T-helper 22 cell (primary cell): ENCODE measurements at places on chromosomes 2 and 18.

- no peak for DNase-seq
Measured at GRCh38 chr2:110873056-110873502, 140.7 kb downstream of the ACOXL start.

GRCh38 chr2:26615336-26615859, 25.8 kb downstream of the CIB4 start:
- no peak for DNase-seq

DNA sequence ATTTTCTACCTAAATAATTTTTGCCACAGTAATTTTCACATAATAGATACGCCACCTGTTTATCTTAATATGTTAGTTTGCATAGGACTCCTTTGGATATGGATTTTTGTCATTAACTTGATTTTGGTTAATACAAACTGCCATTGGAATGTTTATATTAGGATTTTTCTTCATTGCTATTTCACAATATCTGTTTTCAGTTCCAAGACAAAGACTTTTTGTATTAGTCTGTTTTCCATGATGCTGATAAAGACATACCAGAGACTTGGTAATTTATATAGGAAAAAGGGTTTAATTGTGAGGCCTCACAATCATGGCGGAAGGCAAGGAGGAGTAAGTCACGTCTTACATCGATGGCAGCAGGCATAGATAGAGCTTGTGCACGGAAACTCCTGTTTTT, 503.1 kb upstream of the TMEFF2 start:
- DNase-seq: no peak

DNA sequence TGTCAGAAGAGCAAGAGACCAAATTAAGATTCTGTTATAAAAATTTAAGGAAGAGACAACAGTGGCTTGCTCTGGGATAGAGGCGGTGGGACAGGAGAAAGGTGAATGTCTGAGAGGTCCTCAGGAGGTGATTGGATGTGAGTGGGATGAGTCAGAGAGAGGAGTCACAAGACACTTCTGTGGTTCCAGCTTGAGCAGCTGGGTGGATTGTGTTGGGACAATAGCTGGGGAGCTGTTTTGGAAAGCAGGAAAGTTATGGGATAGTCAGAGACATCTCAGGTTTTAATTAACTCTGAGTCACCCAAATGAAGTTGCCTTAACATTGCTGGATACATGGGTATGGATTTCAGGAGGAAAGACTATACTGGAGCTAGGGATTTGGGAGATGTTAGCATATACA, 218.0 kb upstream of the TRIB2 start:
- no peak for DNase-seq

- DNase-seq: no peak
Measured at GRCh38 chr2:120678926-120679325, 56.7 kb upstream of the GLI2 start.

DNA sequence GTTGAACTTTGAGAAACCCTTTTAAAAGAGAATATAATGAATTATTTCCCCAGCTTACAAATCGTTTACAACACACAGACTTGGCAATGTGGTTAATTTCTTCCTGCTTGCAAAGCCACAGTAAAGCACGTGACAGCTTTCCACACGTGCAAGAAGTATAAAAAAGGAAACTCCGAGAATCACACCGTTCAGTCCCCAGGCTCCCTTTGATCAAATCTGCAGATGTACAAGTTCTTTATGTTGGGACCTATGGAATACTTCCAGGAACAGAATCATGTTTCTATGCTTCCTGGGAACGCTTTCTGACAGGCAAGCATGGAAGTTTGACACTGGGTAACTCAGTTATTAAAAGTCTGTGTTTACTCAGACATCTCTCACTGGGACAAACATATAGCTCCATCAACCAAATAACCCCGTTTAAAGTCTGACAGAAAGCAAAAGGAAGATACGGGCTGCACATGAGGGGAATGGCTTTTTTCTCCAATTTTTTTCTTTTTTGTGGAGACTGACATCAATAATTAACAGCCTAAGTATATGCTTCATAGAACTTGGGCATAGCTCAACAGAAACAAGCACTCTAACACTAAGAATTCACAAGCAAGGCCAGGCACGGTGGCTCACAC, 134.8 kb downstream of the EIPR1 start:
- peak; percentile 29 for DNase-seq

- DNase-seq: no peak
Measured at GRCh38 chr2:124079045-124079444, 54.0 kb downstream of the CNTNAP5 start.

DNA sequence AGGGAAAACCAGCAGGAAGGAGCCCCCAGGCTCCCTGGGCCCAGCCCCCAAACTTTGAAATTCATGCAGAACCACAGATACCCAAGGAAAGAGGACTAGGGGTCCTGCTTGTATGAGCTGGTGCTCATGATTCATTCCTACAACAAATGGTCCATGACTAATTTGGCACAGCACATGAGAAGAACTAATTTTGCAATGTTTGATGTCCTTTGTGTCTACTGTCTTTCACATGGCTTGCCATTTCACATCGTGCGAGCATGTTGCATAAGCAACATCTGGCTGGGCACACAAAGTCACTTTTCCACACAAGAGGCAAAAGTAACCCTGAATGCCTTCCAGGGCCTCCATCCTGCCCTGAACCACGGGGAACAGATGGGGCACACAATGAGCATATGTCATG, 149.6 kb upstream of the APCDD1 start:
- DNase-seq: no peak

- no peak for DNase-seq
Measured at GRCh38 chr2:200028998-200029397, 73.6 kb downstream of the MAIP1 start.

- DNase-seq: no peak
Measured at GRCh38 chr18:32317651-32318050, 127.8 kb downstream of the MEP1B start.

DNA sequence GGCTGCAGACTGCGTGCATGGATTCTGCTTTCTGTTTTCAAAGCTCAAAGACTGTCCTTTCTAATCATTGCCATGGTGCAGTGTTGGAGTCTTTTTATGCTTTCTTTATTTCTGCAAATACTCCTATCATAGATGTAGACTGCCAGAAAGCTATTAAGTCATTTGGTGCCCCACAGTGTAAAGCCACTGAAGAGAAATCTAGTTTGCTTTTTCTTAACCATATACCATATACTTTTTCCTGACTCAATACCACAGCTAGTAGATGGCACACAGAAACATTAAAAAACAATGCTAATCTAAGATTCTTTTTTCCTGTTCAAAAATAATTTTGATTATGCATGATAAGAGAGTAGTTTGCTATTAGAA, 109.9 kb upstream of the RAB27B start:
- no peak for DNase-seq

DNA sequence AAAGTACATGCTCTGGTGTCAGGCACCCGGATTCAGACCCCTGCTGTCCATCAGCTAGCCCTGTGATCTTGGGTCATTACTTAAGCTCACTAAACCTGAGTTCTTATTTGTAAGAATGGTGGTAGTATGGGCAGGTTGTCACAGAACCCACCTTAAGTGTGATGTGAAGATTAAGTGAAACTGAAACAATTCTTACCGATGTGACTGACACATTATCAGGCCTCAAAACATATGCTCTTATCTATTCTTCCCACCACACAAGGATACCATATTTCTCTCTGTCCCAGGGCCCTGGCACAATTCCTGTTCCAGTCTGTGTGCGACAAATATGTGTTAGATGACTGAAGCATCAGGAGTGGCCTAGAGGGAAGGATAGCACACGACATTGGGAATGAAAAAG, 11.0 kb upstream of the CDC42EP3 start:
- DNase-seq: no peak

- no peak for DNase-seq
Measured at GRCh38 chr2:120901201-120901600, 165.5 kb downstream of the GLI2 start.

DNA sequence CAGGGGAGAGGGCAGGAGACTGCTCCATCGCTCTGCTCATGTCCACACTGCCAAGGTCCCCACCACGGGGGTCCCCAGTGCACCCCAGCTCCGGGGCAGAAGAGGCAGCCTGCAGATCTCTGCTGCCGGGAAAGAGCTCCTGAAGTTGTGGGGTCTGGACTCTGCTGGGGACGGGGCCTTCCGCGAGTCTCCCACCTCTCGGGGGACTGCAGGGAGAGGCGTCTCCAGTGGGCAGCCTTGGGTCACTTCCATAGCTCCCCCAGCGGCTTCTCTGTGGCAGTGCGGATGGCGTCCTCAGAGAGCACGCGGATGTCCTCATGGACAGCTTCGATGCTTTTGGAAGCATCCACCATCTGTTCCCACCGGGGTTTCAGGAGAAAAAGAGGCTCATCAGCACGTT, 10.7 kb downstream of the DTYMK start:
- no peak for DNase-seq

GRCh38 chr18:70380915-70381896, 92.4 kb downstream of the SOCS6 start:
- no peak for DNase-seq

DNA sequence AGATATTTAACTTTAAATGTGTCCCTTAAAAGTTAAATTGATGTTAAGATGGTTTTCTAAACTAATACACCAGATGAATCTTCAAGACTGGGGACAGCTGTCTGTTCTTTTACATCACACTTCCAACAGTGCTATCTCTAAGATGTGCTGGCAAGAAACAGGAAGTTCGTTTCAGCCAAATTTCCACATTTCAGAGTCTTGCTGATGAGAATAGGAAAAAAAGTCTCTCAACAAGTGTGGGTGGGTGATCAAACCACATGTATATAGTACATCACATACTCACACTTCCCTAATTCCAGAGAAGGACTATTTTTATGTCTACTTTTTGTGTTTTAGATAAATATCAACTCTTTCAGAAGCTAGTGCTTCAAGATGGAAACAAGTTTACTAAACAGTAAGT, 1712.8 kb upstream of the TMEFF2 start:
- DNase-seq: no peak

- no peak for DNase-seq
Measured at GRCh38 chr2:72915320-72915906, 1.9 kb upstream of the EMX1 start.

DNA sequence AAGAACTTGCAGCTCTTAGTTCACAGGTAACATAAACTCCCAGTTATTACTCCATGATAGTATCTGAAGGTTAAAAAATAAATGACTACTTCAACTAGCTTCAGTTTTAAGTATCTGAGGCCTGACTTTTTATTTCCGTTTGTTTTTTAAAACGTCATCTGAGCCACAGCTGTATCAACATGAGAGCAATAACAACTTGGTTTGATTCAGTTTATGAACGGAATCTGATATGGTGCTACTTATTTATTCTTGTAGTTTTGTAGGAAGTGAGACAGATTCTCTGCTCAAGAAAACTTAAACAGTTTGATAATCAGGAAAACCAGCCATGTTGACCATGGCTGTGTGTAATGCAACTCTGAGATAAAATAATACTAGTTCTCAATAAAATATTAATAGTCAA, 34.9 kb downstream of the NAB1 start:
- no peak for DNase-seq

- DNase-seq: no peak
Measured at GRCh38 chr2:126744640-126745039, 88.7 kb downstream of the GYPC start.

- no peak for DNase-seq
Measured at GRCh38 chr18:48902023-48902855, 48.5 kb downstream of the SMAD7 start.

GRCh38 chr18:57801325-57801724, 1.8 kb downstream of the ATP8B1 start:
- no peak for DNase-seq

GRCh38 chr2:97732436-97733340, 19.3 kb downstream of the ZAP70 start:
- no peak for DNase-seq

DNA sequence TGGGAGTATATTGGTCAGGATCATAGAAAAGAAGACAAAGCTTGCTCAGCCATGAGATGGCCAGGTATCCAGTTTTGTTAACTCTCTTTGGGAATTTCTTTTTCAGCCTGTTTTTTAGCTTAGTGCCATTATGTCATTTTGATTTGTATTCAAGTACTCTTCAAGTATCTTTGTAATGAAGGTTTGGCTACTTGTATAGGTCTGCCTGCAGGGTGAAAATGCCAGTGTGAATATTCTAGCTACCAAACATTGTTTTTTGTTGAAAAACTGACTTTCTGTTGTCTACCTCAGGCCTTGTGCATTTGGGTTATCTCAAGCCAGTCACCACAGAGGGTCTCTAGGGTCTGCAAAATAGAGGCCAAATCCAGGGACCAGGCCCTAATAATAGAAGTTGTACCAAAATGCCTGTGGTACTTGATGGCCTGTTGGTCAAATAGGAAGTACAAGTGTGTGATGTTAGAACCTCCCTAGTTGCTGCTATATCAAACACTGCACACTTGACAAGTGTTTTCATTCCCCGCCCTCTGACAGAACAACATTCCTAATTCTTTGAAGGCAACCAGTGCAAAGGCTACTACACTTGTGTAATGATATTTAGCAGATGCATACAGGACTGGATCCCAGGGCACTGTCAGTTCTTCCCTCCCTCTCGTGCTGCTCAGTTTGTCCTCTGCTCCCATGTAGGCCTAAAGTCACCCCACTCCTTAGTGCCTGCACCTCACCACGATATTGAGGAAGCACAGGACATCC, 36.4 kb downstream of the RNMT start:
- no peak for DNase-seq

GRCh38 chr2:215912299-215912842, 101.0 kb downstream of the MREG start:
- no peak for DNase-seq

GRCh38 chr2:230794497-230794896, 70.2 kb upstream of the ITM2C start:
- DNase-seq: peak; percentile 23

- no peak for DNase-seq
Measured at GRCh38 chr2:73993778-73994177, 9.1 kb downstream of the TET3 start.

DNA sequence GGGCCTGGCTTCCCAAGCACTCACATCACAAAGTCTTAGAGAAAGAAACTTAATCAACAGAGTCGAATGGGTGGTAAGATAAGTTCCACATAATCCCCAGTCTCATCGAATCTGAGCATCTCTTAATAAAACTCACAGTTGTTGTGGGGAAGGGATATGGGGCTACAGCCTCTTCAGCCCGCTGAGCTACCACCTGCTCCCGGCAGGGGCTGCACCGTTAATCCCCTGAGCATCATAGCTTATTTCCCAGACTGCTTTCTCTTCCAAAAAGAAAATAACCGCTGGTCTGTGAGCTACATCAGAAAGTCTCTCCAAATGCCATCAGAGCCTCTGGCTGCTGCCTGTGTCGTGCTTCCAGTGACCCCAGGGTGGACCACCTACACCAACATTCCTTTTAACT, 139.4 kb upstream of the CELF4 start:
- DNase-seq: no peak

- DNase-seq: no peak
Measured at GRCh38 chr2:191620144-191620543, 57.8 kb upstream of the NABP1 start.

GRCh38 chr2:19607400-19607799, 249.0 kb upstream of the OSR1 start:
- no peak for DNase-seq

GRCh38 chr18:23835091-23835490, 145.8 kb downstream of the LAMA3 start:
- no peak for DNase-seq
